HCT116 (cell line): ENCODE measurements at places on chromosomes 16 and 17. TPM values are rescaled to one million over a fixed set of nuclear protein-coding genes. Genes with fewer than 3 reads are reported as not detected.

GRCh38 chr17:58368860-58369213 lies 16.8 kb upstream of the SUPT4H1 start:
- H3K27ac ChIP-seq, result no peak overlapping the region
- no peak overlapping the region for H3K4me3 ChIP-seq
- H3K36me3 ChIP-seq, result peaks cover 14% of the 10 kb centered on the region; the same call in 1 of the 2 replicates
- H3K4me1 ChIP-seq, result peaks cover 26% of the 10 kb centered on the region
- no peak for DNase-seq
- H3K27me3 ChIP-seq, result no peaks in the 10 kb centered on the region

DNA sequence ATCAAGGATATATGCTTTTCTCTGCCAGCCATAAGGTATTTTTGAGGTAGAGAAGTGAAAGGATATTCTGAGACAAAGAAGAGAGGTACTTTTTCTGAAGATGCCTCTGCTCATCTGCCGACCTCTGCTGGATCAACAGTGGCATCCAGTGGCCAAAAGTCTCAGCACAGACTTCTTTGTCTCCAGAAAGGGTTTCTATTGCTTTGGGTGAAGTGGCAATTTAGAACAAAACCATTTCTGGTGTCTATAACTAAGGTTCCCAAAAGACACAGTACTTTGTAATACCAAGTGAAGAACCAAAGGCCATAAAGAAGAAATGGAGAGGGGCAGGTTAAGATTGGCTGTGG lies 155.2 kb upstream of the C17orf78 start:
- no peaks in the 10 kb centered on the region for H3K27me3 ChIP-seq
- no peak overlapping the region for H3K27ac ChIP-seq
- peak; percentile 2 for DNase-seq
- no peaks in the 10 kb centered on the region for H3K4me1 ChIP-seq
- no peak overlapping the region for H3K4me3 ChIP-seq

GRCh38 chr17:54085934-54086333 lies 263.2 kb downstream of the KIF2B start:
- no peak for DNase-seq
- H3K4me3 ChIP-seq, result no peak overlapping the region
- H3K36me3 ChIP-seq, result no peaks in the 10 kb centered on the region
- no peaks in the 10 kb centered on the region for H3K4me1 ChIP-seq

- H3K27ac ChIP-seq, result no peak overlapping the region
- H3K36me3 ChIP-seq, result no peaks in the 10 kb centered on the region
- no peaks in the 10 kb centered on the region for H3K4me1 ChIP-seq
Observed at GRCh38 chr16:57941016-57941664, 29.8 kb downstream of the CNGB1 start.

GRCh38 chr17:44324092-44324570 lies 492 bp downstream of the SLC25A39 start:
- H3K27ac ChIP-seq, result peak overlapping the region; percentile 98
- H3K4me1 ChIP-seq, result peaks cover 15% of the 10 kb centered on the region
- H3K4me3 ChIP-seq, result peak overlapping the region; percentile 60

GRCh38 chr17:28597606-28598383 lies 1.0 kb downstream of the SPAG5 start:
- peak overlapping the region; percentile 97 for H3K4me3 ChIP-seq
- H3K36me3 ChIP-seq, result peaks cover 11% of the 10 kb centered on the region
- 0 out of 2 replicates have a peak, but pooled peaks cover 4% of the 10 kb centered on the region for H3K4me1 ChIP-seq
- H3K27me3 ChIP-seq, result no peaks in the 10 kb centered on the region
- DNase-seq, result no peak

The PRDM7 gene
- 0.07 TPM for total RNA-seq

DNA sequence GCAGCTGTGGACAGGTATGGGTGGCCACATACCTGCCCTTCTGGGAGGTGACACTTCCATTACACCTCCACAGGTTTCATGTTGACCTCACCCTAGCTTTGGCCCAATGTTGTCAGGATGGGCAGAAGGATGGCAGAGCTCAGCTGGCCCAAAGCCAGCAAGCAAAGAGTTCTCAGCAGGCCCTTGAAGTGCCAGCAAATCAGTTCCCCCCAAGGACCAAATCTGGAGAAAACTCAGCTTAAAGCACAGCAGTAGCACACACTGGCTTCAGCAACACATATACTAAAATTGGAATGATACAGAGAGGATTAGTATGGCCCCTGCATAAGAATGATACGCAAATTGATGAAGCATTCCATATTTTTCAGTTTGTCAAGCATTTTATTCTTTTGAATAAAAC lies 13.4 kb downstream of the ARL4D start:
- no peak for DNase-seq
- no peak overlapping the region for H3K27ac ChIP-seq
- H3K36me3 ChIP-seq, result no peaks in the 10 kb centered on the region
- no peak overlapping the region for H3K4me3 ChIP-seq
- no peaks in the 10 kb centered on the region for H3K27me3 ChIP-seq
- no peaks in the 10 kb centered on the region for H3K4me1 ChIP-seq

DNA sequence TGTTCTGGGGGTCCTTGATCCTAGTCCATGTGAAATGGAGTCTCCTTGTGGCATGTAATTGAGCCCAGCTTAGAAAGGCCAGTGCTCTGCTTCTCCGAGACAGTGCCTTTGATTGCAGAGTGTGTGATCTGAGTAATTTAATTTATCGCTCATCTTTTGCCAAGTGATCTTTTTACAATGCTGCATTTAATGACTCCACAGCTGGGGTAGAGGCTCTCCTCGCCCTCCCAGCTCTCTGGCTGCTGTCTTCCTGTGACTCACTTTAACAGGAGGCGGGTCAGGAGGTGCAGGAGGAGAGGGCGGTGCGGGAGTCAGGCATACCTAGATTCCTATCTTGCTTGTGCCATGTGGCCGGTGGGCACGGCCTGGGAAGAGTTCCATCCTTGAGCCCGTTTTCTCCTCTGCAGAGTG lies 113.4 kb upstream of the FOXF1 start:
- peak; percentile 28 for DNase-seq
- peaks cover 4% of the 10 kb centered on the region for H3K4me1 ChIP-seq
- H3K27ac ChIP-seq, result no peak overlapping the region

DNA sequence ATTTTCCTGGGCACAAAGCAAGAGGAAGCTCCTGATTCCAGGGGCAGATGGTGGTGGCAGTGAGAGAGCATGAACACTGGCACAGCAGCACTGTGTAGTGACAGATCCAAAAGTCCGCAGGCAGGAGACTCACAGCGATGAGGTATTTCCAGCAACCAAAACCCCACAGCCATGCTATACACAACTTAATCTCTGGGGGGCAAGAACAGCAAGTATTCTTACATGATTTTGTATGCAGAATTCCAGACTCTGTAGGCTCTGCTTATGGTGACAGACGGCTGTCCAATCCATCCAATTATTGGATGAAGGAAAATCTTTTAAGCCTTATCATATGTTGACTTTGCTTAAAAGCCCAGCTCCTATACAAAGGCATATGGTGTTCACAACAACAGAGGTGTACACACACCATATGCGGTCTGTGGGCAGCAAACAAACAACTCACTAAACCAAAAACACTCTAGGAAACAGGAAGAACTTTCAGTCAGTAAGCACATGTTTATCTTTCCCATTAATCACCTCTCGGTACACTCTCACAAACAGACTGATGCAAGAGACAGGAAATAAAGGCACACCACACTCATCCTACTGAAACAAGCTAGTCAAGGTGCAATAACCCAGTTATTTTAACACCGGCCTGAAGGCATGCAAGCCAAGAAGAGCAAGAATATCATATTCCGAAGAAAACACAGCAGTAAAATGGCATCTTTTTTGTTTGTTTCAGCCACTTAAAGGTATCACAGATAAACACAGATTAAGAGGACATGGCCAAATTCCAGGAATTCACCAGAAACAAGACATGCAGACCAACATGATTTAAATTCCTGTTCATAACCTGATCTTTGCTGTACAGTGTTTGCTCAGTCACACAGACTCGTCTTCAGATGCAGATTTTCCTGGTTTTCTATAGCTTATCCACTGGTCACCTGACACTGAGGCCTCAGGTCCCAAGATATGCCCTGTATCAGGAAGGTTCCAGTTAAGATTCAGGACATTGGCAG lies 47.8 kb downstream of the ERN1 start:
- no peaks in the 10 kb centered on the region for H3K27me3 ChIP-seq
- H3K4me3 ChIP-seq, result no peak overlapping the region
- DNase-seq, result peak; percentile 82
- peaks cover 50% of the 10 kb centered on the region for H3K4me1 ChIP-seq
- H3K27ac ChIP-seq, result peak overlapping the region; percentile 6; the same call in 1 of the 2 replicates

The GFAP gene
- not detected for total RNA-seq

DNA sequence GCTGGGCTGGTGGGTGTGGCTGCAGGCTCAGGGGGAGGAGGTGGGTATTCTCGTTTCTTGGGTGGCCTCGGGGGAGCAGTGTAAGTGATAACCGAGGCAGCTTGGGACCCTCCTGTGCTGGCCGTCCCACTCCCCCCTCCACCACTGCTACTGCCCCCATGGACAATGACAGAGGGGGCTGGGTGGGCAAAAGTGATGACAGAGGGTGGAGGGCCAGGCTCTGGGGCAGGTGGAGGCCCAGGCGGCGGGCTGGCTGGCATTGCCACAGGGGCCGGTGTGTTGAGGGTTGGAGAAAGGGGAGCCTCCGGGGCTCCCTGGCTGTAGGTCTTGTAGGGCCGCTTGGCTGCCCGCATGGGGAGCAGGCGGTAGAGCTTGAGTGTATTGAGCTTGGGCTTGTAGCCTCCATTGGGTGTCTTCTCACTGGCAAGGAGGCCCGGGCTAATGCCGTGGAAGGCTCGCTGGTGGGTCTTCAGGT lies 16.0 kb downstream of the ZBTB4 start:
- H3K4me1 ChIP-seq, result peaks cover 10% of the 10 kb centered on the region
- H3K27ac ChIP-seq, result no peak overlapping the region
- no peak for DNase-seq
- H3K36me3 ChIP-seq, result no peaks in the 10 kb centered on the region; the same call in 1 of the 2 replicates
- H3K27me3 ChIP-seq, result no peaks in the 10 kb centered on the region

The CMTM4 gene
- total RNA-seq, result 77.8 TPM
